Stimulated activated CD4-positive, alpha-beta T cell treated with anti-CD3 and anti-CD28 coated beads, Interleukin-15, amount 100 ng/mL, for 1 hour (primary cell): ENCODE measurements at places on chromosomes 12 and 14.
A peak's percentile ranks its signal among the peaks of the same experiment; 100 is the strongest.

DNA sequence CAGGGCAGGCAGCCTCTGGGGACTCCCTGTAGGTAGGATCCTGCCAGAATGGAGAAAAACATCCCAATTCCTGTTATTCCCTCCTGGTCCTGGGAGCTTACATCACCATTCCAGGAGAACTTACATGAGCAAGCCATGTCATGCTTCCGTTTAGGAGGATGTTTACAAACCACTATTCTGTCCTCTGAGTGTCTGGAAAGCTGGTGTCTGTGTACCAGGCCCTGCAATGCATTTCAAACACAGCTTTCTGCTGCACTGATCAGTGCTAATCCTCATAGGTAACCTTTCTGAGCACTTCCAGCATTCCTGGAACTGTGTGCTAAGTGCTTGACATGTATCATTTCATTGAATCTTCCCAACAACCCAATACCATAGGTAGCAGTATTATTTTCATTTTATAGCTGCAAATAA is 19.8 kb upstream of the MAP1LC3B2 start:
- DNase-seq: no peak

GRCh38 chr12:68483592-68484383 is 126.9 kb upstream of the RAP1B start:
- no peak for DNase-seq

DNA sequence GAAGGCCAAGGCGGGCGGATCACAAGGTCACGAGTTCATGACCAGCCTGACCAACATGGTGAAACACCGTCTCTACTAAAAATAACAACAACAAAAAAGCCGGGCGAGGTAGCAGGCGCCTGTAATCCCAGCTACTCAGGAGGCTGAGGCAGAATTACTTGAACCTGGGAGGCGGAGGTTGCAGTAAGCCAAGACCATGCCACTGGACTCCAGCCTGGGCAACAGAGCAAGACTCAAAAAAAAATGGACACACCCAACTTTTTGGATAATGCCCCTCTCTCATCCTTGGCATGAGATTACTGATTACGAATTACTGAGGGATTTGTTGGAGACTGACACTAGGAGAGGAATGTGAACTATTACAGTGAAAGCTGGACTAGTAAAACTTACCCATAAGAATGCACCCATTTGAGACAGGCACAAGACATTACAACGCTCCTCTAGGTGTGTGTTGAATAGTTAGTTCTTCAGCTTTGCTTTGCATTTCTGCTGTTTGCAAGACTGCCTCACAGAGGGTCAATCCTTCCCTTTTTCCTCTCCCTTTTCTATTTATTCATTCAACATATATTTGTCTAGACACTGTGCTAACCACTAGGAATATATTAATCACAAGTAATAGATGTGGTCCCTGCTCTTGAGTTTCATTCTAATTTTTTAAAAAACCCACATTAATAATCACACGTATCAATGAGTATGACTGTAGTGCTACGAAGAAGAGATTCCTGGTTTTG is 46.0 kb upstream of the OR5AU1 start:
- DNase-seq: no peak

DNA sequence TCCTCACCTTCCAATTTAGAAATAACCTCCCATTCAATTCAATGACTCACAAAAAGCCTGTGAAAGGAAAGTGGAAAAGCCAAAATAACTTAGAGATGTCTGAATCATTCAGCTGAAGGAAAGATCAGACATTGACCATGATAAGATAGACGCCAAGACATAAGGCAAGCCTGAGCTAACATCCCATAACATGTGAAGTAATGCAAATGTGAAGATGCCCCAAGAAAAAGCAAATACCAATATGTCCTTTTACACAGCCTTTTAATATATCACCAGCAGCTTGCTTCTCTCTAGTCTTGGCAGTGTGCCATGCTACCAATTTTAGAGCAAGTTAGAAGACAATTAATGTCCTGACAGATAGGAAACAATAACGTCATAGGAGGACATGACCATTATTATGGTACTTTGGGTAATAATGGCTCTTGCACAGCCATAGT is 2.4 kb upstream of the NUMB start:
- no peak for DNase-seq

DNA sequence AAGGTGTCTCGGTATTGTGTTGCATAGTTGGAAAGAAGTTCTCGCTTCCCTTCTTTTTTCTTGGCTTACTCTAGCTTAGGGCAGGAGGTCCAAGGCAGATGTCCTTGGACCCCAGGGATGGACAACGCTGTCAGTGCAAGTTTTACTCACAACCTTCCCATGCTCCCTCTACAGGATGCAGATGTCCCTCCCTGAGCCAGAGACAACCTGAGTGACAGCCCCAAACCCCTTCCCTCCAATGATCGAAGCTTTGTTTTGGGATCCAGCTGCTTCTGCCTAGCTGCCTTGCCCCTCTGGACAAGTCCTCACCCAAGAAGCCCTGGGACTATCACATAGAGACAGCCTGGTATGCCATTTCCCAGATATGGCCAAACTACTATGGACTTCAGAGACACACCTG is 112.0 kb upstream of the RAP1B start:
- no peak for DNase-seq

DNA sequence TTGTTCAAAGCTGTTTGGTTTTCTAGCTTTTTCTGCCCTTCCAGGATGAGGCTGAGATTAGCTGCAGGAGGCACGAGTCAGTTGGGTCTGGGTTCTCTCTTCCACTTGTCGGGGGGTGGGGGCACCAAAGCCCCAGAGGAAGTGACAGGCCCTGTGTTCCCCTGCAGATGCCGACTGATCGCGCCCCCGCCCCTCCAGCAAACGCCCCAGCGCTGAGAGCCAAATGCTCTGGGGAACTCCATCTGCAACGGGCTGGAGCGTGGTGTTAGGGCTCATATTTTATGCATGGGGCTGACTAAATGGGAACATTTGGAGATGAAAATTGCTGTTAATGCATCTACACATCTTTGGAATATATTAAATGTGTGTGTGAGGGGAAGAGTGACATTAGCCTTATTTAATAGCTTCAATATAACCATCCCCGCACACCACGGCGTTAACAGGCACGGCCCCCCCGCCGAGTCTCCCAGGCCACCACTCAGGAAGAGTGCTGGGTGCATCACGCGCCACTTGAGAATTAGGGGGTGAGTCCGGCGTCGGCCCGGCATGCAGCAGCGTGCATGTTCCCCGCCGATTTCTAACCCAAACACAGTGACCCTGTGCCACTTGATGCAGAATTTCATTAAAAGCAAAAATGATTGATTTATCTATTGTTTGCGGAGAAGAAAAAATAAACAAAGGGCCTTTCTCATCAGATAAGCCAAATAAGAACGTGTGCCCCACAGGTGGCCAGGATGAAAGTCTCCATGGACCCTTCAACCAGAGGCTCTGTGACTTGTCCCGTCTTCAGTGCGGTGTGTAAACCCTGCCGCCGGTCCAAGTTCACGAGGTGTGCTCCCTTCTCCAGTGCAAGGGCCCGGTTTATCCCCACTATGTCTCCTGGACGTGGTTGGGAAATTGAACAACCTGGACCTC is 165.0 kb upstream of the RTL1 start:
- no peak for DNase-seq

GRCh38 chr12:38823738-38824137 is 81.7 kb downstream of the CPNE8 start:
- DNase-seq: no peak

DNA sequence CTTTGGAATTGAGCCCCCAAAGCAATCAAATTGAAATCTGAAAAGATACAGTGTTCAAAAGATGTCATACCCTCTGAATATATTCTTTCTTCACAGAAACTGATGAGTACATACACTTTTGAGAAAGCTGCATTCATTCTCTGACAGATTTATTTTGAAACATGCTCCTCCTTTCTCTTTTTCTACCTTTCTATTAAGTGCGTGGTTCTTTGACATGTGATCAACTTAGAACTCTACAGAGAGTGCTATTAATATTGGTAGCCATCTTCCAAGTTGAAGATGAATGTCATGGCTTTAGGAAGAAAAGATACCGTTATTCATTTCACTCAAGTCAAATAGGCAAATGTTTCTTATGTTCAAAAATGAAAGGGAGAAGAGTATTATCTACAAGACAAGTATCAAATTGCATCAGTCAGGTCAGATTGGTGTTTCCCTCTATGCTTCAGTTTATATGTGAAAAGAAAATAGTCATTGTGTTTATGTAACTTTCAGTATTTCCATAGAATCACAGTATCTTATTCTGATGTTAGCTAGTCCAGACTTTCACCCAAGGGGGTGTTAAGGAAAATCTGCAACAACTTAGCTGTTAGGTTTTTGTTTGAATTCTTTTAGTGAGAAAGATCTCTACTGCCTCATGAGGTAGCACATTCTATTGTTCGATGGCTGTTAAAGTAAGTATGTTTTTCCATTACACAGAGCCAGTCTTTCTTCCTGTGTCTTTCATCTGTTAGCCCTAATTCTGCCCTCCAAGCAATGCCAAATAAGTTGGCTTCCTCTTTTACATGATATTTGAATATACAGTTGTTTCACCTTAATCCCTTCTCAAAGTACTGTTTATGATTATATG is 55.4 kb upstream of the GARIN2 start:
- no peak for DNase-seq

GRCh38 chr12:96489392-96490056 is at the start of gene CFAP54:
TSS of gene CFAP54 (plus strand) at chr12:96489577. CDS start at chr12:96489610, 33 bp downstream.
- peak; percentile 90 for DNase-seq

GRCh38 chr12:93758801-93759373 is 81.7 kb downstream of the CRADD start:
- DNase-seq: no peak

GRCh38 chr14:76687611-76688382 is 73.5 kb upstream of the VASH1 start:
- no peak for DNase-seq

DNA sequence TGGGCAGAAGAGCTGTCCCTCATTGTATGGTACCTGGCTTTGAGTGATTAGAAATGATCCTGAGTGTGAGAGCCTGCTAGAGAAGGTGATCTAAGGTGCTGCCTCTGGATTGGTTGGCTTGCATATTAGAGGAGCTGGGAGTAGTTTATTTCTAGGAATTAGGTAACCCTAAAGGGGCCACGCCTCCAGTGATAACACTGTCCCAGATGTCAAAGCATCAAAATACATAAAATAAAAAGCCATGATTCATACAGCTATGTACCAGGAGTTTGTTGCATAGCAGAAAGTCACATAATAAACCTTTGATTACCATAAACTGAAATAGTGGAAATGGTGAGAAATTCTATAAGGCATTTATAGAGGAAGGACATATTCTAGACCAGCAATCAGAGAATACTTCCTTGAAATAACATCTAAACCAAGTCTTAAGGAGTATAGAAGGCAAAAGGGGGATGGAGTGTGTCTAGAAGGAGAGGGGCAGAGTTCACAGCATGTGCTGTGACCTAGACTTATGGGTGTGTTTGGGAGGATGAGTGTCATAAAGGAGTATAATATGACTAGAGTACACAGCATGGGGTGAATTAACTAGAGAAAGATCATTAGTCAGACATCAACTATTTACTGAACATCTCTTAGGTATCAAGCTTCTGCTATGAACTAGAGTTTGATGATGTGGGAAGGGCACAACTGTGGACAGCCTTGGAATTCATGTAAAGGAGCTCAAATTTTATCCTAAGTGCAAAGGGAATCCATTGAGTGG is 686.4 kb downstream of the GALC start:
- DNase-seq: no peak

DNA sequence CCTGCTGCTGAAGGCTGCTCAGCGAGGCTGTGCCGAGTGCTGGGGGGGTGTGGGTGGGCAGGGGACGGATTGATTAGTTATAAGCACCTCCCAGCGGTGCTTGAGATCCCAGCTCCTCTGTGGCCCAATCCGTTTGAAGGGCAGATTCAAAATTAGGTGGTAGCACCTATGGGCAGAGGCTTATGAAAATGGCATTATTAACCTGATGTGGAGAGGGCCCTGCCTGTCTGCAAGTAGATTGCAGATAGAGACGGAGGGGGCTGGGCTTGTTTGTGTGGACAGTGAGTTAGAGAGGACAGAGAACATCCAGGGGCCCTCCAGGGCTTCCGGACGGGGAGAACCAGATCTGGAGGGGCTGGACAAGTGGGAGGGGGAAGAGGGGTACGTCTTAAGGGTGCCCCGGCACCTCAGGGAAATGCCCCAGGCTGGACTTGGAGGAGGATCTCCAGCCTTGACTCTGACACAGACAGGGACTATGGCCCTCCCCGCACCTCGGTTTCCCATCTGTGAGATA is at the start of gene RTL1:
RTL1 (minus strand) TSS at position 51 of the 514 bp plus-strand sequence. CDS start 18,934 bp downstream, outside the sequence.
- DNase-seq: no peak

GRCh38 chr12:1719139-1719538 is 28.3 kb downstream of the ADIPOR2 start:
- no peak for DNase-seq

DNA sequence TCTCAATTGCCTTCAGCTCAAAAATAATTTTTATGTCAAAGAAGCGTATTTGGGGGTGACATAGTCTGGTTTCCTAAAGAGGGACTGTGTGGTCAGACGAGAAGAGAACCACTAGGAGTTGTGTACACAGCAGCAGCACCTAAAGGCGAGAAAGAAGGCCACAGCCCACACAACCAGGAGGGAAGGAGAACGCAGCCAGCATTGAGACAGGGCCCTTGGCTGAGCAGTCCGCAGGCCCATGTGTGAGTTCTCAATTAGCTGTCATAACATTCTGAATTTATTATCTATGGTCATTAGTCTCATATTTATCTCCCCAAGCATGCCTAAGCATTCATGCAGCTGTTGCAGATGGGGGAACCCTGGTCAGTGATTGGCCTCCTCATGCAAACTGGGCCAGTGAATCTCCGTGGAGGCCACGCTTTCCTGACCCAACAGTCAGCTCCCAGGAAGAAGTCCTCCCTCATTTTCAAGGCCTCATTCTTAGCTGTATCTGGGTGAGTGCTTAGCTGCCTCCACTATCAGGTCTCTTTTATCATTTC is 81.2 kb upstream of the ATF7IP start:
- no peak for DNase-seq

DNA sequence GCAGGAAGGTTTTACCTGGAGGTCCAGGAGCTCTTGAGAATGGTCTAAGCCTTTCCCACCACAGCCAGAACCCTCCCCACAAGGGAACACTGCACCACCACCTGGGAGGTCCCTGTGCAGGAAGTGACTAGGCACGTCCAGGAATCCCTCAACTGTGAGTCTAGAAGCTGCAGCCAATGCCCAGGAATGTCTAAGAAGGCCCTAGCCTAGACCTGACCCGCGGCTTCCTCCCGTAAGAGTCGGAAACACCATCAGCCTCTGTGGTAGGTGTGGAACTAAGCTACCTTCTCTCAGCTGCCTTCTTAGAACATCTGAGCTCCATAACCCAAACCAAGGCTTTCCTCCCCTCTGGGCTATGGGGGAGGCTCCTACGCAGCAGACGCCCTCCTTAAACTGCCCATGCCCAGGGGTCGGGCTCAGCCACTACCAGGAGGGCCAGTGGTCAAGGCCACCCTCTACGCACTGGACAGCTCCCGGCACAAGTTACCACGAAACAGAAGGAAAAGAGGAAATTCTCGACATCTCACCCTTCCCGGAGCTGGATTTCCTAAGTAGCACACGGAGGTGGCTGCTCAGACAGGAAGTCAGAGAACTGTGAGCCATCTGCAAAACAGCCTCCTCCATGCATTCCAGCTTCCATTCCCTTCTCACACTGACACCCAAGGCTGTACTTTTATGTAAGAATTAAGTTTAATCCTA is 25.5 kb downstream of the ZFYVE21 start:
- no peak for DNase-seq

GRCh38 chr14:76465664-76466063 is 89.7 kb downstream of the ESRRB start:
- DNase-seq: no peak

- no peak for DNase-seq
These were observed 280.4 kb upstream of the GRIP1 start for GRCh38 chr12:66959276-66959675.

- no peak for DNase-seq
These were observed 218.1 kb downstream of the C12orf75 start for GRCh38 chr12:105548626-105549025.
